ENCODE measurements at places on chromosomes 1 and 21. TPM values are rescaled to one million over a fixed set of nuclear protein-coding genes. Genes with fewer than 3 reads are reported as not detected.

Gene RASAL2
- total RNA-seq: 25.2 TPM

DNA sequence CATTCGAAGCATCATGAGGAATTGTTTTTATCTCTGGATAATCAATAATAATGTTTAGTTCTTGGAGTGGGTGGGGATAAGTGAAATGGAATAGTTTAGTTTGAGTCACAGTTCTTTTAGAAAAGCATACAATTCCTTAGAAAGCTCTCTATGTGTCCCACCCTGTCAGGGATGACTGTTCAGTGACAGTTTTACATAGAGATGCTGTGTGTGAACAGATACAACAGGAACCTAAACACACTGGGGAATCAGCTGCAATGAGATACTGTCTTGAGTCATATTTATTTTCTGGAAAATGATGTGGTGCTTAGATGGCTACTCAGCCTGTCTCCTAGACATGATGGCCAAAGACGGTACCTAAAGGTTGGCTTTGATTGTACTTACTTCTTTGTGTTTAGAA, 25.7 kb upstream of the CCDC190 start:
- H3K4me1 ChIP-seq: no peaks in the 10 kb centered on the region
- H3K27me3 ChIP-seq: no peaks in the 10 kb centered on the region
- DNase-seq: no peak
- no peak overlapping the region for H3K27ac ChIP-seq
- no peak overlapping the region for H3K4me3 ChIP-seq
- no peaks in the 10 kb centered on the region for H3K36me3 ChIP-seq

DNA sequence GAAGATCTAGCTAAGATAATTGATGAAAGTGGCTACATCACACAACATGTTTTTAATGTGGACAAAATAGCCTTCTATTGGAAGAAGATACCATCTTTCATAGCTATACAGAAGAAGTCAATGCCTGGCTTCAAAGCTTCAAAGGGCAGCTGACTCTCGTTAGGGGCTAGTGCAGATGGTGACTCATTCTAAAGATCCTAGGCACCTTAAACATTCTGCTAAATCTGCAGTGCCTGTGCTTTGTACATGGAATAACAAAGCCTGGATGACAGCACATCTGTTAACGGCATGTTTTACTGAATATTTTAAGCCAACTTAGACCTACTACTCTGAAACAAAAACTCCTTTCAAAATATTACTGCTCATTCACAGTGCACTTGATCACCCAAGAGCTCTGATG, 65.6 kb upstream of the USP24 start:
- H3K4me1 ChIP-seq: peaks cover 11% of the 10 kb centered on the region
- no peak overlapping the region for H3K4me3 ChIP-seq
- H3K36me3 ChIP-seq: no peaks in the 10 kb centered on the region
- no peak overlapping the region for H3K27ac ChIP-seq
- H3K27me3 ChIP-seq: no peaks in the 10 kb centered on the region

DNA sequence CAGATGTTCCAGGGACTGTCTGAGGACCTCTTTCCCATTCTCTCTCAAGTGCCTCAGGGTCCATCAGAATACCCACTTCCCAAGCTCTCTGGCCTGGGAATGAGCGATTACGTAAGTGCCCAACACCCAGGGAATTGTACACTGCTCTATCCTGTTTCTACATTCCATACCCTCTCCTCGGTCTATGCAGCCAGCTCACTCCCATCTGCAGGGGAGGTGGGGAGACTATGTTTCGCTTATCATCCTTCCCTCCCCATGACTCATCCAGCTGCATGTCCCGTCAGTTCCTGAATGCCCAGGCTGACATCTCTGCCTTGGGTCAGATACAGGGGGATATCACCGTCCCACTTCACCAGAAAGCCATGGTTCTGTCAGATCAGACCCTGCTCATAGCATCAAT, 34.5 kb upstream of the CD1D start:
- H3K4me3 ChIP-seq: no peak overlapping the region
- H3K4me1 ChIP-seq: peaks cover 25% of the 10 kb centered on the region
- no peaks in the 10 kb centered on the region for H3K36me3 ChIP-seq
- no peak for DNase-seq
- H3K27ac ChIP-seq: peak overlapping the region; percentile 55

DNA sequence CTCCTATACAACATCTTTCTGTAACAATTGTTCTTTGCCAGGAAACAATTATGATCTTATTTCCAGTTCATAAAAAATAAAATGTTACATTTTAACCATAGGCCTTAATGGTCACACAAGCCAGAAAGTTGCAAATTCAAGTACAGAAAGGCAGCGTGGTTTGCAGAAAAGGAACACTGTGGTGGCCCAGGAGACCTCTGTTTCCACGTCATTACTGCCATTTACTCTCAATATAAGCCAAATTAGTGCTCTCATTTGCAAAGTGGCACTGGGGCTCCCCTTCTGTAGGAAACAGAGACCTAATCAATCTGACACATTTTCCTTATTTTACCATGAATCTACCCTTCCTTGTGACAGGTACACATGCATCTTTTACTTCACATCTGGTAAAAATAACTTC, 79.3 kb upstream of the TLR5 start:
- H3K4me3 ChIP-seq: no peak overlapping the region
- no peak overlapping the region for H3K27ac ChIP-seq
- no peaks in the 10 kb centered on the region for H3K36me3 ChIP-seq
- H3K4me1 ChIP-seq: no peaks in the 10 kb centered on the region
- DNase-seq: no peak

- no peak overlapping the region for H3K4me3 ChIP-seq
- H3K27ac ChIP-seq: no peak overlapping the region
- peaks cover 12% of the 10 kb centered on the region for H3K4me1 ChIP-seq
- DNase-seq: no peak
- no peaks in the 10 kb centered on the region for H3K27me3 ChIP-seq
Measured at GRCh38 chr21:35226968-35227744, 178.1 kb upstream of the RUNX1 start.

Gene ODR4
- 18.4 TPM for total RNA-seq

Gene KRTAP10-2
- not detected for total RNA-seq

Gene SLC6A17
- 0.36 TPM for total RNA-seq

Gene AMPD1
- total RNA-seq: not detected

DNA sequence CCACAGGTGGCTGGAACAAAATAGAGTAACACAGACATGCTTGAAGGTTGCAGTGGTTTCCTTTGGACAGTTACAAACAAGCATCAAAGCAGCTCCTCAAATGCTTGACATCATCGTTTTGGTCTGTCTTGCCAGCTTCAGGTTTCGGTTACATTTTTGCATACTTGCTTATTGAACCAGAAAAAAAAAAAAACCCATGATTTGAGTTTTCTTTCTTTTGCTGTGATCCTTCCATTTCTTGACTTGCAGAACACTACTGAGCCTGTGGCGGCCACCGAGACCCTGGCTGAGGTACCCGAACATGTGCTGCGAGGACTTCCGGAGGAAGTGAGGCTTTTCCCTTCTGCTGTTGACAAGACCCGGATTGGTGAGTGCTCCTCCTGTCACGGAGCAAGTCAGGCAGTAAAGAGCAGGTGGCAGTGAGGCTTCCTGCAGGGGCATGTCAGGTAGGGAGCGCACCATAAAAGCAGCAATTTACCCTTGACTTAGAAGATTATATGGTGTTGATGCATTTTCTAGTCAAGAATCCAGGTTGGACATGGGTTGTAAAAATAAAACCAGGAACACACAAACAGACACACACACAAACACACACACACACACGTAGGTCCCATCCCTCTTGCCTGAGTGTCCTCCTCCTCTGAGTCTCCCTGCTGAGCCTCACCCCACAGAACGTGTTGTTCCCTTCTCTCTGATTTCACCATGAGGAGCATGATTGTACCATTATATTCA, 30.9 kb downstream of the PRDM2 start:
- no peaks in the 10 kb centered on the region for H3K27me3 ChIP-seq
- H3K4me3 ChIP-seq: no peak overlapping the region
- H3K4me1 ChIP-seq: no peaks in the 10 kb centered on the region
- H3K36me3 ChIP-seq: no peaks in the 10 kb centered on the region

DNA sequence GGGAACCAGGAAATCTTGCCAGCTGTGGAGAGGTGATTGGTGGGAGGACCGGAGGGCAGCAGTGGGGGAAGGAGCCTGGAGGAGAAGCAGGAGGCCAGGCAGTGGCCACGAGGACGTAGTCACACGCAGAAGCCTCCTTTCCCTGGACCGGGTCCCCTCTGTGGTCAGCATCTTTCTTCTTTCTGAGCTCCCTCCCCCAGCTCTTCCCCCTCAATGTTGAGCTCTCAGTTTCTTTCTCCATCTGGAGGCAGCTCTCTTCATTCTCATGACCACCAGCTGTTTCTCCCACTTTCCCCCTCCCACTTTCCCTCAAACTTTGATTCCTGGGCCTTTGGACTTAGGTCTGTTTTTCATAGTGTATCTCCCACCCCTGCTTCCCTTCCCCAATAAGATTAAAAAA, 18.3 kb downstream of the KIRREL1 start:
- peak overlapping the region; percentile 86 for H3K27ac ChIP-seq
- H3K27me3 ChIP-seq: no peaks in the 10 kb centered on the region
- no peaks in the 10 kb centered on the region for H3K36me3 ChIP-seq
- H3K4me3 ChIP-seq: no peak overlapping the region

DNA sequence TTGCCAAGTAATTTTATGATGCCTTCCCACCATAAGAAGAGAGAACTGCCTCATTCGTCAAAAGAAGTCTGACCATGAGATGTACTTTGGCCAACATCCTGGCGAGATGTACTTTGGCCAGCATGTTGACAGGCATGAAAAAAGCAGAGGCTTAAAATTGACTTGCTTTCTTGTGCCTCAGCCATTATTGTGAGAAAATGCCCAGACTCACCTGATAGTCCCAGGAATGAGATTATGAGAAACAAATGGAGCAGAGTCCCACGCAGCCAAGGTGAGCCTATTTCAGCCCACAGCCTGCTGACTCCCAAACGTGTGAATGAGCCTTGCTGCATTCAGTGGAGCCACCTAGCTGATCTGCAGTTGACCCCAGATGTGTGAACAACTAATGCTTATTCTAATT, 43.5 kb upstream of the ZNF644 start:
- no peaks in the 10 kb centered on the region for H3K27me3 ChIP-seq
- no peak overlapping the region for H3K27ac ChIP-seq
- no peaks in the 10 kb centered on the region for H3K36me3 ChIP-seq
- H3K4me3 ChIP-seq: no peak overlapping the region

Gene CSMD2
- under 0.01 TPM for total RNA-seq

- H3K27ac ChIP-seq: no peak overlapping the region
- H3K27me3 ChIP-seq: no peaks in the 10 kb centered on the region
- H3K4me1 ChIP-seq: no peaks in the 10 kb centered on the region
Measured at GRCh38 chr1:198680174-198680875, 41.5 kb downstream of the PTPRC start.

Gene SHISA4
- total RNA-seq: 17.1 TPM

GRCh38 chr21:42276076-42276475, 39.1 kb downstream of the TFF3 start:
- no peak overlapping the region for H3K27ac ChIP-seq
- DNase-seq: no peak
- no peaks in the 10 kb centered on the region for H3K4me1 ChIP-seq
- H3K4me3 ChIP-seq: no peak overlapping the region
- H3K27me3 ChIP-seq: no peaks in the 10 kb centered on the region
- no peaks in the 10 kb centered on the region for H3K36me3 ChIP-seq

Gene TAL1
- total RNA-seq: 3.1 TPM

Gene ETV3L
- not detected for total RNA-seq

DNA sequence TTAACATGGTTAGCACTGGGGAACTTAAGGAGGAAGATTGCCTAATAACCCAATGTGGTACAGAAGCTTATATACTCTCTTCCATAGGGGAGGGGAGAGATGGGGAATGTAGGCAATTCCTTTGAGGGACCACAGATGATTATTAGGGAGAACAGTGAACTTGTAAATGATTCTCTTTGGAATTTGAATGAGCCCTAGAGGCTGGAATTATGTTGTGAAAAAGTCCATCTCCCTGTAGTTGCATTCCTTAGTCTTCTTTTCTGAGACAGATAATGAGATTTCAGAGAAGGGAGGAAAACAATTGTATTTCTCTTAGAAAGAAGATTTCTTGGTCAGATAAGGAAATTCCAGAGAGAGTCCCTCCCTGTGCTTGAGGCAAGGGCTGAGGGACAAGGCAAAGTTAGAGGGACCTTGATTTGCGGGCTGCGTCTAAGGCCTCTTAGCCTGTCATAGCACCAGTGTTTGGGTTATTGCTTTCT, 89.0 kb upstream of the HMCN1 start:
- H3K36me3 ChIP-seq: no peaks in the 10 kb centered on the region
- no peak overlapping the region for H3K27ac ChIP-seq
- H3K4me3 ChIP-seq: no peak overlapping the region
- DNase-seq: no peak

Gene SPRR1B
- not detected for total RNA-seq

- H3K36me3 ChIP-seq: no peaks in the 10 kb centered on the region
- no peak overlapping the region for H3K4me3 ChIP-seq
- DNase-seq: no peak
- H3K27ac ChIP-seq: no peak overlapping the region
- no peaks in the 10 kb centered on the region for H3K4me1 ChIP-seq
- no peaks in the 10 kb centered on the region for H3K27me3 ChIP-seq
Measured at GRCh38 chr1:6935361-6935883, 150.2 kb downstream of the CAMTA1 start.

DNA sequence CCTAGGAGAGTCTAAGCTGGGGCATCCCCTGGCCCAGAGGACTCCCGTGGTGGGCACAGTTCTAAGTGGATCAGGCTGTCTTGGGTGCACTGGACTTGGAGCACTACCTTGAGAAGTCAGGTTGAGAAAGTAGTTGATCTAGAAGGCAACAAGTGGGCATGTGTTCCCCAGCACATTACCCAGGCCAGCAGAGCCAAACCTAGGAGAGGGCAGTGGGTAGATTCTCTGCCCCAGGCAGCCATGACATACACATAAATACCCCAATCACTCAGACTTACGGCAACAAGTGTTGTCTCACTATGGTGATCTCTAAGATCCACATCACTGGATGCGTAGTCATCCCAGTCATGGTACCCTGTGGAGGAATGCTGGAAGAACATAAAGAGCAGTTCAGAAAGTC, 1.6 kb upstream of the PMF1 start:
- no peaks in the 10 kb centered on the region for H3K27me3 ChIP-seq
- no peak for DNase-seq
- H3K36me3 ChIP-seq: peaks cover 37% of the 10 kb centered on the region
- peaks cover 22% of the 10 kb centered on the region for H3K4me1 ChIP-seq
- H3K27ac ChIP-seq: no peak overlapping the region

Gene SMCP
- total RNA-seq: not detected

GRCh38 chr1:94246692-94247137, 9.3 kb upstream of the ARHGAP29 start:
- H3K27ac ChIP-seq: peak overlapping the region; percentile 77
- no peak for DNase-seq
- H3K36me3 ChIP-seq: no peaks in the 10 kb centered on the region
- peak overlapping the region; percentile 75 for H3K4me3 ChIP-seq
- no peaks in the 10 kb centered on the region for H3K4me1 ChIP-seq
